Stimulated activated CD4-positive, alpha-beta T cell treated with anti-CD3 and anti-CD28 coated beads, Interleukin-15, amount 100 ng/mL, for 48 hours (primary cell): ENCODE measurements at places on chromosomes 7 and 10.

DNA sequence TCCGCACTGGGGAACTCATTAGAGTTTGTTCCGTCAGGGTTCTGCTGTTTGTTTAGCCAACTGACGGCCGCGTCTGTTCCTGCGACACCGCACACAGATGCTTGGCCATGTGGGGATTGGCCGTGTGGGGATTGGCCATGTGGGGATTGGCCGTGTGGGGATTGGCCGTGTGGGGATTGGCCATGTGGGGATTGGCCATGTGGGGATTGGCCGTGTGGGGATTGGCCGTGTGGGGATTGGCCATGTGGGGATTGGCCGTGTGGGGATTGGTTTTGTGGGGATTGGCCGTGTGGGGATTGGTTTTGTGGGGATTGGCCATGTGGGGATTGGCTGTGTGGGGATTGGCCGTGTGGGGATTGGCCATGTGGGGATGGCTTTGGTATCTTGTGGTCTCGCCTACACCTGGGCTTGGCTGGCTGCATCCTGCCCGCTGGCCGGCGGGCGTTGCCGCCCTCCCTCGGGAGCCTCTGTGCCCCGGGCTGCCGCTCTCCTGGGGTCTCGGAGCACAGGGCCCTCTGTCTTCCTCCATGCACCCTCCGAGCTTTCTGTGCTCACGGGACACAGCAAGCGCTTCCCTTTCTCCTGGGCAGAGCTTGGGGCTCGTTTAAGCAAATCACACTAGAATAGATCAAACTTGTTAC lies 62.5 kb downstream of the NKX6-2 start:
- no peak for DNase-seq

DNA sequence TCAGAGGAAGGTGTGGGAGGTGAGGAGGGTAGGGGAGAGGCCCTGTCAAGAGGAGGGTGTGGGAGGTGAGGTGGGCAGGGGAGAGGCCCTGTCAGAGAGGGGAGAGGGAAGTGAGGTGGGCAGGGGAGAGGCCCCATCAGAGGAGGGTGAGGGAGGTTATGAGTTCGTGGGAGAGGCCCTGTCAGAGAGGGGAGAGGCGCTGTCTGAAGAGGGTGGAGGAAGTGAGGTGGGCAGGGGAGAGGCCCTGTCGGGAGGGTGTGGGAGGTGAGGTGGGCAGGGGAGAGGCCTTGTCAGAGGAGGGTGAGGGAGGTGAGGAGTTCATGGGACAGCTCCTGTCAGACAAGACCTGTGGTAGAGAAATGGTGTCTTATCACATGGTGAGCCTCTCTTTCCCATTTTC lies 74.4 kb downstream of the INPP5A start:
- no peak for DNase-seq

GRCh38 chr10:3623746-3624145 lies 161.3 kb downstream of the KLF6 start:
- DNase-seq = no peak

DNA sequence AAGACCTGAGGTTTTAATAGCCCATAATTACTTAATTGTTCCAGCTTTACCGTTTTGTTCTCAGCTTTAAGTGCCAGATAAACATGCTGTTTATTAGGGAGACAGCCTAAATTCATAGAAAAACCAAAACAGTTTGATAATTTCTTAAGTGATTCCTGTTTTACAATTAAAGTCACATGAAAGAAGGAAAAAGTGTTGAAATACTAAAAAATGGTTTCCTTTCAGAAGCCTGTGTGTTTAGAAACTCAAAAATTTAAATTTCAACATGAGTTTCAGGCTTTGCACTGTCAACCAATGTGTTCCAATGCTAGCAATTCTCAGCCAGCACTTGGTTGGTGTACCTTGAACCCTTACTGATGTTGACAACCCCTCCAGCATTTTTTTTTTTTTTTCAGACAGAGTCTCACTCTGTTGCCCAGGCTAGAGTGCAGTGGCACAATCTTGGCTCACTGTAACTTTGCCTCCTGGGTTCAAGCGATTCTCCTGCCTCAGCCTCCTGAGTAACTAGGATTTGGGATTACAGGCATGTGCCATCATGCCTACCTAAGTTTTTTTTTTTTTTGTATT lies 135.3 kb downstream of the ICA1 start:
- no peak for DNase-seq

GRCh38 chr10:59281861-59282260 lies 80.5 kb downstream of the FAM13C start:
- no peak for DNase-seq

- peak; percentile 52 for DNase-seq
Measured at GRCh38 chr10:72088889-72089575, 681 bp upstream of the SPOCK2 start.

DNA sequence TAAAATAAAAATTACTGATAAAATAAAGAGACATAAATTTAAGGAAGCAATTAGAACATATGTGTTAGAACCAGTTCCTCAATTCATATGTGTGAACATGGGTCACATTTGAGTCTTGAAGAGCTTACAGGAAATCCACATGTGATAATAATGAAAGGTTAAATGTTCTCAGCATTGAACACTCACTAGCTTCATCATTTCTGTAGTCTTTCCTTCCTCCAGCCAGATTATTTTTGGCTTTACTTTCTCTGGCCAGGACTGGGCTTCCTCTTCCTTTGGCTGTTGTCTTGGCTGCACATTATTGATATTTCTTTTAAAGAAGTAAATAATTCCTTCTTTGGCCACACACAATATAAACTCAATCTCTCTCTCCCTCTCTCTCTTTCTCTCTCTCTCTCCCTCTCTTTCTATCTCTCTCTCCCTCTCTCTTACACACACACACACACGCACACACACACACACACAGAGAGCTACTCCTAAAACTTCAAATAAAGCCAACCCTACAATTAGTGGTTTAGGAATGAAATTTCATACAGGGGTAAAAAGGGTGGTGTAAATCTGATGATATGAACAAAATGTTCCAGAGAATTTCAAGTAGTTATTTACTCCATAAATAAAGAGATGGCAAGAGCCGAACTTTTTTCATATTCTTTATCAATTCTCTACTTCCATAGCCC lies 171.2 kb downstream of the REEP3 start:
- no peak for DNase-seq

- DNase-seq = no peak
Measured at GRCh38 chr7:141737118-141737835, 881 bp upstream of the SSBP1 start.

GRCh38 chr7:55052741-55053427 lies 34.1 kb downstream of the EGFR start:
- no peak for DNase-seq

DNA sequence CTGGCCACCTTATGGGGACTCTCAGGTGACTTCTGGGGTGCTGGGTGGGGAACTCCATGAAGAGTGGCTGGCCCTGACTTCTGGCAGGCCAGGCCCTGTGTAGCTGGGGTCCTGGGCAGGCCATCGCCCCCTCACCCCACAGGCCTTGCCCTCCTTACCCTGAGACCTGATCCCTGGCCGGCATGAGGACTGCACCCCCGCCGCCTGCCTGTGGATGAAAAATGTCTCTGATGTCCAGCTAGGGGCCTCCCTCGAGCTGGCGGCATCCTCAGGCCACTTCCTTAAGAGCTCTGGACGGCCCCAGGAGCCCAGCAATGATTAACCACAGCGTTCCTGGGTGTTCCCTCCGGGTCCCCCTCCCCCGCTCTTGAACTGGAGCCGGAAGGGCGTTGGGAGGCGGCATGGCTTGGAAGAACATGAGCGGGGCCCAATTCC lies 31.8 kb upstream of the SHH start:
- no peak for DNase-seq

GRCh38 chr7:152969335-152969734 lies 209.8 kb downstream of the ACTR3B start:
- no peak for DNase-seq
